ENCODE measurements at places on chromosomes 4 and X.

- no peak for DNase-seq
Observed at GRCh38 chr4:104966349-104967033, 180.2 kb upstream of the TET2 start.

DNA sequence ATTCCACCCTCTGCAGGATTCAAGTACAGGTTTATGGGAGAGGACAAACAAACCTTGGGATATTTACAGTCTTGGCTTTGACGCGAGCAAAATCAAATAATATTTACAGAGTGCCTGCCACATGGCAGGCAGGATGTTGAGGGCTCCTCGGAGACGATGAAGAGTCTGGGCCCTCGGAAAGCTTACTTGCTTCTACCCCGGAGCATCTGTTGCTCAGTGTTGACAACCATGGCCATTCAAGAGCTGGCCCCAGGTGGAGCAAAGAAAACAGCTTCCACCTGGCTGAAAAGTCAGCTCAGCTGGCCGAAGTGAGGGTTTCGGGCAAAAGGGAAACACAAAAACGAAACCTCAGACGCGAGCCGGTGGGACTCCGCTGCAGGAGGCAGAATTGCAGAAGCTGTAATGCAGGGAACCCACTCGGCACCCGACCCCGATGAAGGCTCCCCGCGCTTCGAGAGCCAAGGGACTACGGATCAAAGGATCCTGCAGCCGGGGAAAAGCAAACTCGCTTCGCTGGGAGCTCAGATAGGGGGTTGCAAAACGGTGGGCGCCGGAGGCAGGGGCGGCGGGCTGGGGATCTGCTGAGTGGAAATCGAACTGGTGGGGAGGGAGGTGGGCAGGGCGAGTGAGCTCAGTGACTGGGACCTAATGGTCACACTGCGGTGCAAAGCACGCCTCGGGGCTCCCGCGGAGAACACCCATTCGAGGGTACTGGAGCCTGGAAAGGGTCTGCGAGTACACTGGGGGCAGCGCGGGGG is 805 bp downstream of the ATP8A1 start:
- no peak for DNase-seq

DNA sequence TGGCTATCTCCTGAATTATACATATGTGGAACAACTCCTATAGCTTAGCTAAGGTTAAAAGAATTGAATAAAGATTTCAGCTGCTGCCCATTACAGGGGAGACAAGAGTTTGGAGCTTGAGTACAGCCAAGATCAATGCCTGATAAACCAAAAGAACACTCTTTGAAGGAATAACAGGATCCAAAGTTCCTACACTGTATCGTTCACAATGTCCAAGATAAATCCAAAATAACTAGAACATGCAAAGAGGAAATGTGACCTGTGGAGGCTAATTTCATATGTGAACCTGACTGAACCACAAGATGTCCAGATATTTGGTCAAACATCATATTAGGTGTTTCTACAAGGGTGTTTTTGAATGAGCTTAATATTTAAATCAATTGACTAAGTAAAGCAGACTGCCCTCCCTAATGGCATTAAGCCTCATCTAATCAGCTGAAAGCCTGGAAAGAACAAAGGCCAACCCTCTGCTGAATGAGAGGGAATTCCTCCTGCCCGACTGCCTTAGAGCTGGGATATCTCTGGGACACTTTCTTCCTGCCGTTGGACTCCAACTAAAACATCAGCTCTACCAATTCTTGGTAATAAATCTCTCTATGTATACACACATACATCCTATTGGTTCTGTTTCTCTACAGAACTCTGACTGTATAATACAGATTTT is 19.2 kb downstream of the RFC1 start:
- DNase-seq: no peak

DNA sequence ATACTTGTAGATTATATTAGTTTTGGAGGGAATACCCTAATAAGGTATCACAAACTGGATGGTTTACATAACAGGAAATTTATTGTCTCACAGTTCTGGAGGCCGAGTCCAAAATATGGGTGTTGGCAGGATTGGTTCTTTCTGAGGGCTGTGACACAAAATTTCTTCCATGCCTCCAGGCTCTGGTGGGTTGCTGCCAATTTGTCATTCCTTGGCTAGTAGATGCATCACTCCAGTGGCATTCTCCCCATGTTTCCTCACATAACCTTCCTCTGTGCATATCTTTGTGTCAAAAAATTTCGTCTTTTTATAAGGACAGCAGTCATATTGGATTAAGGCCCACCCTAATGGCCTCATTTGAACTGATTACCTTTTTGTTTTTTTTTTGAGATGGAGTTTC is 49.3 kb downstream of the APELA start:
- DNase-seq: no peak

DNA sequence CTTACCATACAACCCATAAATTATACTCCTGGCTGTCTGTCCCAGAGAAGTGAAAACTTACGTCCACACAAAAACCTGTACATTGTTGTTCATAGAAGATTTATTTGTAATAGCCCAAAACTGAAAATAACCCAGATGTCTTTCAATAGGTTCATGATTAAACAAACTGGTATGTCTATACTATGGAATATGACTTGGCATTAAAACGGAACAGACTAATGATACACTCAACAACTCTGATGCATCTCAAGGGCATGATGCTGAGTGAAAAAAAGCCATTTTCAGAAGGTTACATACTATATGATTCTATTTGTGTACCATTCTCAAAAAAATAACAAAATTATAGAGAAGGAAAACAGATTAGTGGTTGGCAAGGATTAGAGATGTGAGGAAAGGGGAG is 11.6 kb upstream of the MND1 start:
- no peak for DNase-seq

GRCh38 chrX:57286507-57287251 is at the start of gene FAAH2:
Gene FAAH2, plus strand, starts transcription at chrX:57286706. Its CDS starts 120 bp downstream, at chrX:57286826.
- DNase-seq: no peak

DNA sequence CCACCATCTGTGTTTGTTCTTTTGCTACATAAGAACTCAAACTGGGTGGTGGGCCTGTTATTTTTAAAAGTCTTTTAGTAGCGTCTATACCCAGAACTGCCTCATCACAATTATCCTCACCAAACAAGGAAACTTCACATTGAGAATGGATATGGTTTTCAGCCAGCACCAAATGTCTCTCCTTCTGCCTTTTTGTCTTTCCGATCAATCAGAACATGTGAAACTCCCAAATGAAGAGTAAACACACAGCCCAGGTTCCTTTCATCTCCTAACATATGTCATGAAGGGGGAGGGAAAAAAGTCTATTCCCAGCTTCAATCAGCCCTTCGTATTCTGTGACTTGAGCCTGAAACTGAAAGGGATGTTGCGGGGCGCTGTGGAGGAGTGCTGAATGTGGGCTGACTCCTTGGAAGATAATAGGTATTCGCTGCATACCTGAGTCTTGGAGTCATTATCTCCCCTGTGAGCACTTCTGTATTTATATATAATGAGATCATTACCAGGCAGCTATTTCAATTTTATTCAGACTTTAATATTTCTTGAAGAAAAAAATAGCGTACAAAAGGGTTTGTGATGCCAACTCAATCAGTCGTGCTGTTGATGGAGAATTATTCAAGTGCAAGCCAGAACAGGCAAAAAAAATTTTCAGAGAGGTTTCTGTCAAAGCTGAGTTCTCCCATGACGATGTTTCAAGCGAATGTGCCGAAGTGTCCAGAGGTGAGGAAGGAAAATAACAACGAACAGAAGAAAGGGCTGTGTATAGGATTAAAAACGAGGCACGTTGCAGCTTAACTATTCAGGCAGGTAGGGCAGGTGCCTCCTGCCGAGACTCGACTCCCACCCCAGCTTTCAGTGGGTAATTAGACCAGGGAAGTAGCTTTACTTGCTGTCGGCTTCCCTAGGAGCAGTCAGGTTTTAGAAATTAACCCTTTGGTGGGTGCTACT is 163.9 kb upstream of the NOCT start:
- DNase-seq: no peak

GRCh38 chr4:124536946-124537345 is 175.6 kb downstream of the ANKRD50 start:
- DNase-seq: no peak

DNA sequence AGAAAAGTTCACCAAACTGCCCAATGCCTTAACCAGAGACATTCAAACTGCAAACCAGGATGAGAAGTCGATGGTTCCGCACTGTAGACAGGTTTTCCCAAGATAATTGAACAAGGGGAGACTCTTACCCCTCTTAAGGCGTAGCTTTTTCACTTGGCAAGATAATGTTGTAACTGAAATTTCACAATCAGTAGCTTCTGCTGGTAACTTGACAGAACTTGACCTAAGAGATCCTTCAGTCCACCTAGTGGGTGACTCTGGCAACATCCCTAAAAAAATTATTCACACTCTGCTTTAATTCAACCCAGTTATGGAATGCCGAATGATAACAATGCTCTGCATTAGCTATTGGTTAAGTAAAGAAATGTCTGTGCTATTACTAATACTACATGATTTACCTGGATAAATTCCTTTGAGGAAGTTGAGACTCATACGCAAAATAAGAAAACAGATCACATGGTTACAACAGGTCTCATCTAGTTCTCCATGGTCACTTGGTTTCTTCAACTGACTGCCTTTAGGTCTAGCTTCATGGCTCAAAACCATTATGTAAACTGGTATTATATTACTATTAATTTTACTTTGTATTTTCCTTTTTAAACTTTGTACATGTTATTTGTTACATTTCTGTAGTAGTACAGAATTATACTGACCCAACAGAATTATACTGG is 9.1 kb downstream of the ELF2 start:
- no peak for DNase-seq

DNA sequence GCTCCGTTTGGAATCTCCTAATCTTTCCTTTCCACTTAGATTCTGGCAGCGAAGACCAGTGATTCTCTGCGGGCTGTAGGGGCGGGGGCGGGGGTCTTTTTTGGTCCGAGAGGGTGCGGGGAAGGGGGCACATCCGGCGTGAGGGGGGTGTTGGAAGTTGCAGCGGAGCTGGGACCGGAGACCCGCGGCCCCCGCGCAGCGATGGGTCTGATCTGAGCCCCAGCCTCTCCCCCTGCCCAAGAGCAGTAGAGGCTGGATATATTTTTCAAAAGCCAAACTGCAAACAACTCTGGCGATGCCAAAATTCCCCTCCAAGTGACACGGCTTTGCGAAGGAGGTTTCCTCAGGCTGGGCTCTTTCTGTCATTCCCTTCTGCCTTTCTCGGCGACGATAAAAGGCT is 355 bp downstream of the GRID2 start:
- DNase-seq: no peak

DNA sequence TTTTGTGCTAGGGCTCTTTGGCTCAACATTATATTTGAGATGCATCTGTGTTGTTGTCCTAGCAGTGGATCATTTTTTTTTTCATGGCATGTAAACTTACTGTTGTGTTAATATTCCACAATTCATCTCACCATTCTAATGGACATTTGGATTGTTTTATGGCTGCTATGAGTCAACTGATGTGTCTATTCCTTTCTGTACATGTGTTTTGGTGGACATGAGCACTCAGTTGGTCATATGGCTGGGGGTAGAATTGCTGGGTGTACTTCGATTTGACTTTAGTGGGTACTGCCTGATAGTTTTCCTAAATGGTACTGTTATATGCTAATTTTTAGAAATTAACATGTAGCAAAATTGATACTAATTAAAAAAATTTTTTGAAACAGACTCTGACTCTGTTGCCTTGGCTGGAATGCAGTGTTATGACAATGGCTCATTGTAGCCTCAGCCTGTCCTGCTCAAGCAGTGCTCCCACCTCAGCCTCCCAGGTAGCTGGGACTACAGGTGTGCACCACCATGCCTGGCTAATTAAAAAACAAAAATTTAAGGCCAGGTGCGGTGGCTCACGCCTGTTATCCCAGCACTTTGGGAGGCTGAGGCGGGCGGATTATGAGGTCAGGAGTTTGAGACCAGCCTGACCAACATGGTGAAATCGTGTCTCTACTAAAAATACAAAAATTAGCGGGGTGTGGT is 9.0 kb downstream of the FAM193A start:
- no peak for DNase-seq

- DNase-seq: no peak
Observed at GRCh38 chr4:153936121-153936520, 147.2 kb upstream of the SFRP2 start.

DNA sequence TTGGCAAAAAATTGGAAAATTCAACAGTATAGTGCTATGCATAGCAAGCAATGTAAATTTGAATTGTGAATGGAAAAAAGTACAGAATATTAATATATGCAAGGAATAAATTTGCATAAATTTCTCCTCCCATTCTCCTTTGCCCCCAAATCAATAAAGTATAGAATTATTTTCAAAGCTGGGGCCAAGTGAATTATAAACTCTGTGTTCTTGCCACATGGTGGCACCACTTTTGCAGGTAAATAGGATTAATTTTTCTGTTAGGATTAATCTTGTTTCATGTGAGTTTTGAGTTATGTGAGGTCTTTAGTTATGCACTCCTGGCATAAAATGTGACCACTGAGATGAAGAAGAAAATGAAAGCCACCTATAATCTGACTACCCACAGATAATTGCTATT is 19.9 kb downstream of the COPS4 start:
- no peak for DNase-seq

- peak; percentile 2 for DNase-seq
Observed at GRCh38 chrX:131763674-131764073, 219.8 kb downstream of the OR13H1 start.

DNA sequence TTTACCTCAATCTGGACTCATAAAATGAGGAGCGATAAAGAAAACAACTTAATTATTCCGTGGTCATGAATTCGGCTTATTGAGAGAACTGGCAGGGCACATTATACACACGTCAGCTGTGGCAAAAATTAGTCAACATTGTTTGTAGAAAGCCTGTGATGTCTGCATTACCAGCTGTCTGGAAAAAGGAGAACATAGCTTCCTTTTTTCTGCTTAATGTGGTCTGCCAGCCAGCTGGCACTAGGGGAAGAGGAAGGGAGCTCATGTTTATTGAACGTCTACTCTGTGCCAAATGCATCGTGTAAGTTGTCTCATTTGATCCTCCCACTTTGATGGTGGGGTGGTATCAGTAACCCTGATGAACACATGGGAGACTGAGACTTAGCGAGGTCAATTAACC is 367.6 kb downstream of the ARHGAP24 start:
- no peak for DNase-seq

DNA sequence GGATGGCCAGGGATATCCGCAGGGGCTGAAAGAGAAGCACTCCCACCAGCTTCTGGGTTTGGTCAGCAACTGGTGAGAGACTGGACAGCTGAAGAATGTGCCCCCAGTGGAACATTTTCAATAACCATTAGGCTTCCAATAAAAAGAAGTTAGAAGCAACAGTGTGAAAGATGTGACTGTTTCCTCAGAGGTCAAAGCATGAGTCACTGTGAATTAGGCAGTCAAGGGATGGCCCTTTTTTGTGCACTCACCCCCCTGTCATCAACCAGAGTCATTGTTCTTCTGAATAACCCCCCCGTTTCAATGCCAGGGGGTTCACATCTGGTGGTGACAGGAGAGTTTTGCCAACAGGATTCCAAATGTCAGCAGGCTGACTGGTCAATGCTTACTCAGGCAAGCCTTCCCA is 74.6 kb upstream of the SH3RF1 start:
- DNase-seq: no peak

GRCh38 chr4:100838286-100838685 is 320.5 kb upstream of the EMCN start:
- no peak for DNase-seq

All from amniotic stem cell (primary cell).